CD4-positive, CD25-positive, alpha-beta regulatory T cell (primary cell): ENCODE measurements at places on chromosomes 4 and X. TPM values are rescaled to one million over a fixed set of nuclear protein-coding genes. Genes with fewer than 3 reads are reported as not detected.

SPATA4 gene
- total RNA-seq: not detected

FAAH2 gene
- total RNA-seq: 15.5 TPM

DNA sequence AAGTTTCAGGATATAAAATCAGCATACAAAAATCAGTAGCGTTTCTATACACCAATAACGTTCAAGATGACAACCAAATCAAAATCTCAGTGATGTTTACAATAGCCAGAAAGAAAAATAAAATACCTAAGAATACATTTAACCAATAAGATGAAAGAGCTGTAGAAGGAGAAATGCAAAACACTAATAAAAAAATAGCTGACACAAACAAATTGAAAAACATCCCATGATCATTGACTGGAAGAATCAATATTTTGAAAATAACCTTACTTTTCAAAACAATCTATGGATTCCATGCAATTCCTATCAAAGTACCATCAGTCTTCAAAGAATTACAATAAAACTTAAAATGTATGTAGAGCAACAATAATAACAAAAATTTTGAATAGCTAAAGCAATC lies 1096.3 kb downstream of the FAT4 start:
- H3K36me3 ChIP-seq: no peaks in the 10 kb centered on the region
- DNase-seq: no peak
- H3K27ac ChIP-seq: no peak overlapping the region
- no peaks in the 10 kb centered on the region for H3K4me1 ChIP-seq
- no peak overlapping the region for H3K4me3 ChIP-seq

DNA sequence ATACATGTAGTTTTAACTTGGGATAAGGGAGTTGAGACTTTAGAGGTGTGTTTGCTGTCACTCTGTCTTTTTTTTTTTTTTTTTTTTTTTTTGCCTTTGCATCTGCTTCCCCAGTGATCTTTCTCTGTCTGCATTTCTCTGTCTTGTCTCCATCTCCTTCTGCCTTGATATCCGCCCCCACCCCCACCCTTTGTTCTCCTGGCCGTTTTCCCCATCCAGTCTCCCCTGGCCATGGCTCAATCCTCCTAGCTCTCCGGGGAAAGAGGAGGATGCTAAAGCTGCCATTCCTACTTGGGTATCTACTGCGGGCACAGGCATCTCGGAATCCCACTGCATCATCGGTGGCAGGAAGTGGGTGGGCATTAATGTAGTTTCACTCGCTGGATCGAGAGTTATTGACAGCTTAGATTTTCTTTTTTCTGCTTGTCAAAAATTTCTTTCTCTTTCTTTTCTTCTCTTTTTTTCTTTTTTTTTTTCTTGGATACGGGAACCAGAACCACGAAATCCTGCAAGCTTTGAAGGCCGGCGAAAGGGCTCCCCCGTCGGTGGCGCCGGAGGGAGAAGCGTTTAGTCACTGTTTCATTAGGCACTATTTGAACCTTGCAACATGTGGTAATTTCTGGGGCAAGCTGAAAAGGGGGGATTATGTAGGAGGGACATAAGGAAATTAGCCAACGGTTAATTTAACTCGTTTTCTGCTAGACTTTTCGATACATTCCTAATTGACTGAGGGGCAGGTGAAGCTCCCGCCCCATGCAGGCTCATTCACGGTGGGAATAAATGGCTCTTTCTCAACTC lies 8.2 kb downstream of the GSX2 start:
- H3K27me3 ChIP-seq: peaks cover 60% of the 10 kb centered on the region
- H3K4me3 ChIP-seq: peak overlapping the region; percentile 41
- H3K4me1 ChIP-seq: peaks cover 21% of the 10 kb centered on the region
